ENCODE measurements at places on chromosomes 3 and 15.

DNA sequence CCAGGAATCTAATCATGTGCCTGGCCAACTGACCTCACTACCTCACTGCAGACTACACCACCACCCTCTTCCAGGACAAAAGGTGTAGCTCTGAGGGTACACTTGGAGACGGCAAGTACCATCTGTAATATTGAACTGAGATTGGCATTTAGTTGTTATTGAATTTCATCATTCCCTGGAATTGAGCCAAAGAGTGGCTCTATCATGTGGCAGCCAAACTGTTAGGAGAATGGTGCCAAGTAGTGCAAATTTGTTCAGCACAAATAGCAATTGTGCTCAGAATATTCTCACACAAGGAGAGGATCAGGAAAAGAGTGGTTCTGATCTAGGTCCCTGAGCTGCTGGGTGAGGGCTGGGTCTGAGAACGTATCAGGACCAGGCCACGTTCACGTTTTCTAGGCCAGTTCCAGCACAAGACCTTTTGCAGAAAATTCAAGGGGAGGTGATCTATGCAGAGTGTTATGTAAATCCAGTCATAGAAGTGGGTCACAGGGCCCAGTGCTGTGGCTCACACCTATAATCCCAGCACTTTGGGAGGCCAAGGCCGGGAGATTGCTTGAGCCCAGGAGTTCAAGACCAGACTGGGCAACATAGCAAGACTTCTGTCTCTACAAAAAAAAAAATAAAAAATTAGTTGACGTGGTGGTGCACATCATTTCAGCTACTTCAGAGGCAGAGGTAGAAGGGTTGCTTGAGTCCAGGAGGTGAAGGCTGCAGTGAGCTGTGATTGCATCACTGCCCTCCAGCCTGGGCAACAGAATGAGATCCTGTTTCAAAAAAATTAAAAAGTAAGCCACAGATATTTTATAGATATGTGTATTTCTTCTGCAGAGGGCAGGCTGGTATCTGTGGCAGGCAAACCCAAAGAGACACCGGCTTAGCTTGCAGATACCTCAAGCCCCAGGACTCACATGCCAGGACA lies 31.9 kb upstream of the CFAP161 start:
- no peak for DNase-seq

GRCh38 chr3:58079773-58080172 lies 71.6 kb downstream of the FLNB start:
- no peak for DNase-seq

DNA sequence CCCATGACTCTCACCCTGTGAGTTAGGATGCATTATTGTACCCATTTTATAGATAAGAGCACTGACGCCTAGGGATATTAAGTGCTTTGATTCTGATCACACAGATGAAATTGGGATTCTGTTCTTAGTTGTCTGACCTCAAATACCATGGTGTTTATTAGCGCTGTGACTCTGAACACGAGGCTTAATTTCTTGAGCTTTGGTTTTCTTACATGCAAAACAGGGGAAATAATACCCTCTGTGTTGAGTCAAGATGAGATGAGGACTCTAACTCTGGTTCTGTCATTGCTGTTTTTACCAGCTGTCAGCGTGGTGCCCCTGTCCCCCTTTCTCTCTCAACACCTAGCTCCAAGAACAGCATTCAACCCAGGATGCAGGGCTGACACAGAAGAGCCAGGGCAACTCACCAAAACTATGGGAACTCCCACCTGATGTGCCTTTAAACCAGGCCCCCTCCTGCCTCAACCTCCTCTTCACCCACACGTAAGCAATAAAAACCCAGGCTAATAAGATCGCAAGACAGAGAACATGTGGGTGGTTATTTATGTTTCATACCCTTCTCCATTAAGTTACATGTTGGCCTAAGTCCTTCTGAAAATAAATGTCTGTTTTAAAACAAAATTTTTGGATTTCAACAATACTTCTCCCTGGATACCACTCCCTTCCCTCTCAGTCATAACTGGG lies 100.1 kb upstream of the SPATA12 start:
- DNase-seq: no peak

- peak; percentile 37 for DNase-seq
These were observed 16.0 kb upstream of the MYO1E start for GRCh38 chr15:59388670-59389069.

DNA sequence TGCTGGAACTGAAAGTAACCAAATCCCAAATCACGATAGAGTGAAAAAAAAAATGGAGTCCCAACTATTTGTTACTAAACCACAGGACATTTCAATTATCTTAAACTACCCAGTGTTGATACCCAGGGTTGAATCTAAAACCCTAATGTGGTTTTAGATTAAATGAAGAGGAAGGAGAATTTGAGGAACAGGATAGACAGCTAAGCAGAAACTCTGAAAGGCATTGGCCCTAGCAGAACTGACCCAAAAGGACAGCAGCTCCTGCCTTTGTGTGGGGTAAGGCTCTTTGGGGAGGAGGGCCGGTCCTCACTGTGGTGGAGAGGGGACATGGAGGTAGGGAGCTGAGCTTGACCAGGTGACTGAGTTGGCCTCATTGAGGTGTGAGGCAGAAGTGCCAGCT lies 30.7 kb upstream of the SNRK start:
- no peak for DNase-seq

- no peak for DNase-seq
These were observed 36.0 kb downstream of the GRAMD2A start for GRCh38 chr15:72161361-72162132.

- no peak for DNase-seq
These were observed 94.7 kb downstream of the CCNL1 start for GRCh38 chr3:157065201-157065600.

GRCh38 chr3:195221015-195221853 lies 49.7 kb downstream of the XXYLT1 start:
- DNase-seq: peak; percentile 40

DNA sequence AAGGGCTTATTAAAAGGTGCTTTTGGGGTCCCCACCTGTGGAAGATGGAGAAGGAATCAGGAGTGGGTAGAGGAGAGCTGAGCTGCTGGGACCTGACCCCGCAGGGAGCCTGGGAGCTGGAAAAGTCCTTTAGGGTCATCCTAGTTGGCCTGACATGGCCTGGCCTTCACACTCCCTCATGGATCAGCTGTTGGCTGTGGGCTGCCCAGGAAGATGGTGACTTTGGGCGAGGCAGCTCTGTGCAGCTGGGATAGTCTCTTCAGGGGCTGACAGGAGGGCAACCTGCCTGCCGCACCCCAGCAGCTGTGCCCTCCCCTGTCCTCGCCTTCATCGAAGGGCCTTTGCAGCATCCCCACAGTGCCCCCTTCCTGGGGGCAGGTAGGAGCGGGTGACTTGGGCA lies 6.6 kb downstream of the LIMD1 start:
- no peak for DNase-seq

DNA sequence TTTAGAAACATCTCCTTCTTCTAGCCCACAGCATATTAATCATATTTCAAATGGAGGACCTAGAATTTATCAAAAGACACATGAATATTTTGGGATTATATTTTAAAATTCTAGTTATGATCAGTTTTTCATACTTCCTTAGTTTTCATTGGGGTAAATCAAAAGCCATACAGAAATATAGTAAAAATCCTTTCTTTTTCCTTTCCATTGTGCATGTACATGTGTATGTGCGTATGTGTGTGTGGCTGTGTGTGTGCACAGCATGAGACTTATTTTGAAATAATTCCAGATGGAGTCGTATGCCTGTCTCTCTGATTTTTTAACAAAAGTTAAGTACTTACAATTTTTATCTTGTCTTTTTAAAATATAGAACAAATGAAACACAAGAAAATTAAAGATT lies 94.5 kb downstream of the ARPP21 start:
- DNase-seq: no peak

DNA sequence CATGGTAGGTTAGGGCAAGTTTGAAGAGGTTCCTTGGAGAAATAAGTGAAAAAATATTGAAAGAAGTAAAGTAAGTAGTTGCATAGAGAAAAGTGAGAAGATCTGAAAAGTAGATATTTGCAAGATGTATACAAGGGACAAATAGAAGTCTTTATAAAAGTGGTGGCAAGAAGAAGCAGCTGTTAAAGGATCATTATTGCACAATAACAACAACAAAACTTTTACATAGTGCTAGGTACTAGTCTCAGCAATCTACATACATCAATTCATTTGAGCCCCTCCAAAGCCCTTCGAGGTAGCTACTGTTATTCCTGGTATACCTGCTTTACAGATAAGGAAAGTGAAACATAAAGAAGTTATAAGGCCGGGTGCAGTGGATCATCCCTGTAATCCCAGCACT lies 239.6 kb downstream of the MEIS2 start:
- no peak for DNase-seq

GRCh38 chr15:81097890-81098280 lies 36.2 kb upstream of the CFAP161 start:
- DNase-seq: no peak

DNA sequence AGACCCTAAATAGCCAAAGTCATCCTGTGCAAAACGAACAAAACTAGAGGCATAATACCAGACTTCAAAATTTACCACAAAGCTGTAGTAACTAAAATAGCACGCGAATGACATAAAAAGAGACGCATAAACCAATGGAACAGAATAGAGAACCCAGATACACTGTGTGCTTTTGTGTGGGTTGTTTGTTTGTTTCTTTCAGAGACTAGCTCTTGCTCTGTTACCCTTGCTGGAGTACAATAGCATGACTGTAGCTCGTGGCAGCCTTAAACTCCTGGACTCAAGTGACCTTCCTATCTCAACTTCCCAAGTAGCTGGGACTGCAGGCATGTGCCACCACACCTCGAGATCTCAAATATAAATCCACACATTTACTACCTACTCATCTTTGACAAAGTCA lies 1314.6 kb upstream of the GBE1 start:
- no peak for DNase-seq

DNA sequence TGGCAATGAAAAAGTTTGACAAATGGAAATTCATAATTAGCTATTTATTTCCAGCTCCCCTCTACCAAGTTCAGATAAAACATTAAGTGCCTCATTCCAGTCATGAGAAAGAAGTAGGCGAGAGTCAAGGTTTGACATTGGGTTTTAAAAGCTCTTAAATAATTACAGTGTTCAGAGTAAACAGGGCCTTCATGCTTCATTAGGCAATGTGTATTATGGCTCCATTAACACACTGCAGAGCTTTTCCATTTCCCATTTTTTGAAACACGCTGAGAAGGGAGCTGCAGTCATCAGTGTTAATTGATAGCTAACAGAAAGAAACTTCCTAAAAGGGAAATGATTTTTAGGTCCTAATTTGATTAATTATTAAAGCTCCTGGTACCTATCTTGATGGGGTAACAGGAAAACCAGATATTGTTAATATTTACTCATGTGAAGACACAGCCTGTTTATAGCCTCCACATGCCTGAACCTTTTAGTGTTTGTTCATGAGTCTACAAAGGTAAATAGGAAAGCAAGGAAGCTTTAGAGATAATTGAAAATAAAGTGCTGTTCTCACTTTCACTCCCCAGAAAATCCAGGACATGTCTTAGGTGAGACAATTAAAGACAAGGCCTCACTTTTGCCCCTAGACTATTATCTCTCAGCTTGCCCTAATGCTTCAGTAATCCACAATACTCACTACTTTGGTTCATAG lies 28.7 kb downstream of the SST start:
- DNase-seq: no peak

- DNase-seq: no peak
These were observed 261.2 kb downstream of the PTPRG start for GRCh38 chr3:61822588-61822987.

GRCh38 chr3:168472783-168473182 lies 377.1 kb upstream of the GOLIM4 start:
- no peak for DNase-seq

DNA sequence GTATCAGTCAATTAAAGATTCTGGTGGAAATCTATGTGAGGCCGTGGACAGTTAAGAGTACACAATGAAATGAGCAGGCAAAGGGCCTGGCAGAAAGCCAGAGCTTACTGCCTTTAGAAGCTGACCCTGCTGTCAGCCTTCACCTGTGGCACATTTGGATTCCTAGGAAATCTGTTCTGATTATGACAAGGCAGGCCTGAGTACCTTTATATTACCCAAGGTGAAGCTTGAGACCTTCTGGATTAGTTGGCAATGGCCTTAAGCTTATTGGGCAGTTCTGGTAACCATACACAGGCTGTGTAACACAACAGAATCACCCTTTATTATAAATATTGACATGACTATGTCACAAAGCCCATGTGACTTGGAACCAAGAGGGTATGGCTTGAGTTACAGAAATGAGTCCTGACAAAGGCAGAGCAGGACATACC lies 43.2 kb downstream of the NBEAL2 start:
- DNase-seq: no peak

DNA sequence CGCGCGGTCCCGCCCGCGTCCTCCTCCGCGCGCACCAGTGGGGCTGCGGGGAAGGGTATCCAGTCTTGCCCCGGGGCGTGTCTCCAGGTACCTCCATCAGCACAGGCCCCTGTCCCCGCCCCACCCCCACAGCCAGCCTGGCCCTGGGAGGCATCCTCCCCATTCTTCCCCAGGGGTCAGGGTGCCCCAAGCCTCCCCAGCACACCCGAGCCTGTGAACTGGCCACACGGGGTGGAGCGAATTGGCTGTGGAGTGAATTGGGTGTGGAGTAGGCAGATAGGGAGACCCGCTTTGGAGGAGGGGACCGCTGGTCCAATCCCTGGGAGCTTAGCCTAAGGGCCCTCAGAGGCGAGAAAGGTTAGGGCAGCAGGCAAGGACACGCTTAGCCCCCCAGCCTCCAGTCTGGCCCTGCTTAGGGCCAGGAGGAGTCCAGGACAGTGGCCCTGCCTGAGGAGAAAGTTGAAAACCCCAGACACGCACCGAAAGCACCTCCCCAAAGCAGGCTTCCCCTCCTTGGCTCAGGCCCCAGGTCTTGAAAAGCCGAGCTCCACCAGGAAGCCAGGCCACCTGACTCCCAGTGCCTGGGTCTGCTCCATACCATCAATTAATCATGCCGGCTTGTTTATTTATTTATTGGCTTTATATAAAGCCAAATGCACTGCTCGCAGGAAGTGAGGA lies 107.7 kb upstream of the SLC6A11 start:
- peak; percentile 28 for DNase-seq

GRCh38 chr3:110902453-110903085 lies 169.0 kb upstream of the NECTIN3 start:
- no peak for DNase-seq

GRCh38 chr15:72535911-72536310 lies 61.8 kb downstream of the ARIH1 start:
- DNase-seq: no peak

DNA sequence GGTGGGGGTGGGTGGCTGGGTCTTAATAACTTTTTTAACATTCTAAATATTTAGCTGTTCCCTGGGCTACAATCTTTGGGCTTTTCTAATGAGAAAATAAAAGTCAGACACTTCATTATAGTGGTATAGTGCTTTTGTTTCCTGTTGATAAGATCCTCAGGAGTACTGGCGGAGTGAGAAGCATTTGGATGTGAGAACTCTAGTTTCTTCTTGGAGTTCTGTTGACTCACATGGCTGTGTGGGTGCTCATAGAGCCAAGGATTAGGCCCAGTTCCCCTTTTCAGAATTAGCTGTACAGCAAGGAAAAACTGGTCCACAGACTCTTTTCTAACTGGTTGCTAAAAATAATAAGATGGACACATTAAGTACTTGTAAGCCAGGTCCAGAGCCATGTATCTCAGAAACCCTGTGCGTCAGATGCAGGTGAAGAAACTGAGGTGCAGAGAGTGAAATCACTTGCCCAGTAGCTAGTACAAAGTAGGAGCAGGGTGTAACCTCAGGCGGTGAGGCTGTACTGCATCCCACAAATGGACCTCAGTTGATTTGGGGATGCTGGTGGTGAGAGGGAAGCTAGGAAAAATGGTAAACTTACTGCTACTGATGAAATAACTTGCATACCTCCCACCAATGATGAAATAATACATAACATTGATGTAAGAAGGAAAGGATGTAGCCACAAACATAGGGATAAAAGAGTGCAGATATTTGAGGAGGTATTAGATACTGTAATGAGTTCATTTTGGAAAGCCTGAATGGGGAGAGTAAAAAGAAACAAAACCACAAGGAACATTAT lies 2.3 kb downstream of the ITPR1 start:
- no peak for DNase-seq

All from uterus (tissue), 4 donors.